ENCODE measurements at places on chromosomes 7 and 10.
A peak's percentile ranks its signal among the peaks of the same experiment; 100 is the strongest.

DNA sequence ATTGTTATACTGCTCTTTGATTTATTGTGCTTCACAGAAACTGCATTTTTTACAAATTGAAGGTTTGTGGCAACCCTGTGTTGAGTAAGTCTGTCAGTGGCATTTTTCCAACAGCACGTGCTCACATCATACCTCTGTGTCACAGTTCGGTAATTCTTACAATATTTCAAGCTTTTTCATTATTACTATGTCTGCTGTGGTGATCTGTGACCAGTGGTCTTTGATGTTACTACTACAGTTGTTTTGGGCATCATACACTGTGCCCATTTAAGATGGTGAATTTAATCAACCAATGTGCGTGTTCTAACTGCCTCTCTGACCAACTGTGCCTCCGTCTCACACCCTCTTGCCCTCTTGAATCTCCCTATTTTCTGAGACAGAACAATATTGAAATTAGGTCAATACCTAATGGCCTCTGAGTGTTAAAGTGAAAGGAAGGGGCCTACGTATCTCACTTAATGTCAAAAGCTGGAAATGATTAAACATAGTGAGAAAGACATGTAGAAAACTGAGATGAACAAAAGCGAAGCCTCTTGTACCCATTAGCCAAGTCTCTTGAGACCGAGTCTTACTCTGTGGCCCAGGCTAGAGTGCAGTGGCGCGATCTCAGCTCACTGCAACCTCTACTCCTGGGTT is 20.2 kb upstream of the ASL start:
- DNase-seq: no peak

- DNase-seq: no peak
These were observed 126.8 kb upstream of the ODAD2 start for GRCh38 chr10:28125701-28126100.

DNA sequence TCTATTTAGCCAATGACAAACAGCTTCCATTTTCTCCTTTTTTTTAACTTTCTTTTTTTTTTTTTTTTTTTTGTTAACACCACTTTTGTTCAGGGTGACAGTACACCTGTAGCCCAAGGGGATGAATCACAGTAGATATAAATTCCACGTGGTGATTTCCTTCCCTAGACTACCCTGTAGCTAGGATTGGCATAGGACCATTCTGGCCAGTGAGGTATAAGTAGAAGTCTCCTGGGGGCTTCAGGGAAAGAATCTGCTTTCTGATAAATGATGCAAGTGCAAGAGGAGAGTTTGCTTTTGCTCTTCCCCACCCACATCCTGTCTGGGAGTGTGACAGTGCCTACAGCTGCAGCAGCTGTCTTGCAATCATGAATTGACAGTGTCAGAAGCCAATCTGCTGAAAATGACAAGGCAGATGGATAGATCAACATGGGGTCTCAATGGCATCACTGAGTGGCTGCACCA is 63.2 kb upstream of the TOMM7 start:
- peak; percentile 41 for DNase-seq

DNA sequence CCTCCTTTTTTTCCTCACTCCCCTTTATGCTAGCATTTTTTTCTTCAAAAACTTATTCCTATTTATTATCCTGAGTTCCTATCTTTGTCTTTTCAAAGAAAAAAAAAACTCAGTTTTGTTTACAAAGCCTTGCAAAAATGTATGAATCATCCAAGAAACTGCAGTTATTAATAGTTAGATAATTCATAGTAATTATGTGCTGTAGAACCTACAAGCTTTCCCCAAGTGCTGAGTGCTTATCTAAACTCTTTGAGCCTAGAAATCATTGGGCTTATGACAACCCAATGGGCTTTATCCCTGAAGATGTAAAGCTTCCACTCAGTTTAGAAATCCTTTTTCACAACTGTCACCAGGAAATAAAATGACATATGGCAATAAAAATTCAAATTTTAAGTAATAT is 145.9 kb upstream of the WNT16 start:
- no peak for DNase-seq

DNA sequence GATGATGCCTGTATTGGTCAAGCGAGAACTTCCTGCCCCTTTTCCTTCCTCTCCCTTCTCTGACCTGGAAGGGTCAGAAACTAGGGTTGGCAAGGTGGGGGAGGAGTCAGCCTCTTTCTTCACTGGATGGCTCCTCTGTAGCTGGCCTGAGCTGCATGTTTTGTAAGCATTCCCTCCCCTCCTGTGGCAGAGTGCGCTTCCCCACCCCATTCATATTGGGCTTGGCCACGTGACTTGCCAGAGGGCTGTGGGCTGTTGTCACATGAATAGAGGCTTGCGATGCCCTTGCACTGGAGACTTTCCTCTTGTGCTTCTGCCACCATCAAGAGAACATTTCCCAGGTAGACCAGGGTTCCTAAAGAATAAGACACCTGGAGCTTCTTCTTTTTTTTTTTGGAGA is 111.3 kb upstream of the PODXL start:
- DNase-seq: no peak

GRCh38 chr10:103916254-103916653 is 1.7 kb downstream of the STN1 start:
- no peak for DNase-seq

GRCh38 chr7:134730411-134730829 is 49.0 kb upstream of the CALD1 start:
- no peak for DNase-seq

DNA sequence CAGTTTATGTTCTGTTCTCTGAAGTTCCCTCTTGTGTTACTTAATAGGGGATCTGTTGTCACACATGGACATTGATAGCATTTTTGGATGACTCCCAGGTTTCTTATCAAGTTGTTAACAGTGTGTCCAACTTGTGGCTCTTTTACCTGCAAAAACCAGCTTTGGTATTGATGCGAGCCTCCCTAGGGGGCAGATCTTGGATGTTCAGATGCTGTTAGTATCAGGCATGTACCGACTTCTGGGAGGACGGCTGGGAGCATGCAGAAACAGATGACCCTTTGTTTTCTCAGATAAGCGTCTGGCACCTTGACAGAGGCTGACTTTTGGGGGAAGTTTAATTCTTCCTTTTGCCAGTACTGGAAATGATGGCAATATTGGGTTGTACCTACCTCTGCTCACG is 2.2 kb downstream of the PLPP4 start:
- DNase-seq: no peak

GRCh38 chr10:84845628-84846261 is 517.4 kb downstream of the CCSER2 start:
- no peak for DNase-seq

DNA sequence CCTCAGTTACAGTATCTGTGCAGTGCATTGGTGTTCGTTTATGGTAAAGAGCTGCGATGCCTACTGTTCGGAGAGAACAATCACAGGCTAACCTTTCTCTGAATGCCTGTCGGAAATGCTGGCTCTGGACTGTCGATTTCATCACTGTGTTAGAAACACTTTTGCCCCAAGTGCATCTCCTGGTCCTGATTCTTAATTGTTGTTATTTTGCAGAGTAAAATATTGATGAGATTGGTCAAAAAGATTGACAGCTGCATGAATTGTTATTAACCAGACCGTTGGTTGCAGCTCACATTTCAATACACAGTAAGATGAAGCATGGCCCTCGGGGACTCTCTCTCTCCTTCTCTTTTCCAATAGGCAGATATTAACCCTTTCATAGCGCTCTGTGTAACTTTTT is 557.4 kb upstream of the ADARB2 start:
- DNase-seq: no peak

DNA sequence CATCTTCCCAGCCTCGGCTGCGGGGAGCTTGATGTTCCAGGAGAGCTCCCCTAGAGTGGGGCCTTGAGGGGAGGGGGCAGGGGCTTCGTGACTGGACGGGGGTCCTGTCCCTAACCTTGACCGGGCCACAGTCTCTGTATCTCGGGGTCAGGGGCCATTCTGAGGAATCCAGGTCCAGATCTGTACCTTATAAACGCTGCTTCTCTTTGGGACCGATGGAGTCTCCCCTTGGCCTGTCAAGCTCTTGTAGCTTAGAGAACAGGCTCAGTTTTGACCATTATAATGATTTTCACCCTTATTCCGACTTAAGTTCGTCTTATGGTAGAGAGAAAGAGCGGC is 831 bp downstream of the ZKSCAN5 start:
- DNase-seq: no peak

GRCh38 chr7:130723784-130724183 is 10.2 kb downstream of the KLF14 start:
- no peak for DNase-seq

DNA sequence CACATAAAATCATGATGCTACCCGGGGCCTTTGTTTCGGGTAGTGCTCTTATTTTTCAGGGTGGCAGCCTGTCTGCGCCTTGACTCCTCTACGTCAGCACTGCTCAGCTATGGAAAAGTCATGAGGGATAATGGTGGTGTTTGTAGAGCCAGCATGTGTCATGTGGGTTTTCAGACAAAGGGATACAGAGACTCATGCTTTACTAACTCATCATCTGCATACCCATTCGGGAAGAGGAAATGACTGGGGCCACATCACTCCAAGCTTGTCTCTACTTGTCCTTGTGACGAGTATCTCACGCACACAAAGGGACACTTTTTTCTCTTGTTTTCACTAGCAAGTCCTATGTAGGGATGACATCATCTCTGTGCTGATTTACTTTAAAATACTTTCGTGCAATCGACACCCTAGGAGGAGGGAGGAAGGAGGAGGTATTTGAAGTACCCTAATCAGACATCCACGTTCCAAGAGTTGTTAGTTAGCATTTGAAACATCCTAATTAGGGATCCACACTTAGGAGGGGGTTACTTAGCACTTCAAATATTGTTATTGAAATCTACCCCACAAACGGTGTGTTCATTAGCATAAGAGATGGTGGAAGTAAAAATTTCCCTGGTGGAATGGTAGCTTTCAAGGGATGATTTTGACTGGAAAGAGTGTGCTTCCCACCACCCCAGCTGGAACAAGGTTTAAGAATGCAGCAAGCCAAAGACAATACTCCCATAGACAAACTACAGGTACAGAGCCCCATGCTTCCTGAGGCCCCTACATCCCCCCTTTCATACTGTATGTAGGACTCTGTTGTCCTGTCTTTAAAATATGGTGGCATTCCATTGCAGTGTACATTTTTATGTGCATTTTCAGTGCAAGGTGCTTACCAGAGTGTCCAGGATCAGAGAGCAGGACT is 52.0 kb downstream of the THNSL1 start:
- no peak for DNase-seq

Measured in bone marrow (tissue), 2 donors.